ENCODE measurements at places on chromosomes 1 and 21.

- no peak for DNase-seq
Observed at GRCh38 chr1:94456736-94457135, 38.5 kb downstream of the ABCD3 start.

GRCh38 chr1:245041058-245041698, 113.6 kb upstream of the KIF26B start:
- no peak for DNase-seq

DNA sequence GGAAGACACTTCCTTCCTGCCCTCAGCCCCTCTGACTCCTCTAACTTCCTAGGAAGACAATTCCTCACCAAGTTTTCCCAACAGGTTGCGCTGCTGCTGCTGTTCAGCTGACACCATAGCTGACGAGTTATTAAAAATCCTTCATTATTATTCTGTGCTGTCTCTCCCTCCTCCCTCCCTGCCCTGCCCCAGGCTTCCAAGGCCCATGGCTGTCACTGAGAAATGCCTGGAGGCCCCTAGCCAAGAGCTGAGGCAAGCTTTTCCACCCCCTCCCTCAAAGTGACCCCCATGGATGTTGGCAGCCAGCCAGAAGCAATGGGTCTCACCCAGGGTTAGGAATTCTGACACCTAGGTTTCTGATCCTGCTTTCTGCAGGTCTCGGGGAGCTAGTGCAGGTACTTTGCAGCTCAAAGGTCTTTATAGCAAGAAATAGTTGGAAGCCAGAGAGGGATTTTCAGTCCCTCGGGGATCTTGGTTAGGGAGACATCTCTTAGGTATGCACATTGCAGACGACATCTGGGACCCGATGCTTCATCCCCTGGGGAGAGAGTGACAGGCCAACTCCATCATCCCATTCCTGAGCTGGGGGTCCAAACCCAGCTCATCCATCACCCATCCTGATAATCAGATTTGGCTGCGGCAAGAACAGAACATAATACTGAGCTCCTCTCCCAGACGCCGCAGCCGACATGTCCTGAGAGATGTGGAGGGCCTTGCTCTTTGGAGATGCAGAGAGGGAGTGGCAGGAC, 65.0 kb downstream of the KIRREL1 start:
- no peak for DNase-seq

GRCh38 chr1:159142391-159142663, 29.1 kb upstream of the CADM3 start:
- DNase-seq = no peak

- DNase-seq = no peak
Observed at GRCh38 chr21:27371975-27372331, 405.1 kb upstream of the ADAMTS5 start.

Data from HFF-Myc (cell line).